ENCODE measurements at places on chromosomes 12 and 14.

GRCh38 chr12:101764051-101764792 is 25.0 kb upstream of the SYCP3 start:
- DNase-seq: peak; percentile 30

DNA sequence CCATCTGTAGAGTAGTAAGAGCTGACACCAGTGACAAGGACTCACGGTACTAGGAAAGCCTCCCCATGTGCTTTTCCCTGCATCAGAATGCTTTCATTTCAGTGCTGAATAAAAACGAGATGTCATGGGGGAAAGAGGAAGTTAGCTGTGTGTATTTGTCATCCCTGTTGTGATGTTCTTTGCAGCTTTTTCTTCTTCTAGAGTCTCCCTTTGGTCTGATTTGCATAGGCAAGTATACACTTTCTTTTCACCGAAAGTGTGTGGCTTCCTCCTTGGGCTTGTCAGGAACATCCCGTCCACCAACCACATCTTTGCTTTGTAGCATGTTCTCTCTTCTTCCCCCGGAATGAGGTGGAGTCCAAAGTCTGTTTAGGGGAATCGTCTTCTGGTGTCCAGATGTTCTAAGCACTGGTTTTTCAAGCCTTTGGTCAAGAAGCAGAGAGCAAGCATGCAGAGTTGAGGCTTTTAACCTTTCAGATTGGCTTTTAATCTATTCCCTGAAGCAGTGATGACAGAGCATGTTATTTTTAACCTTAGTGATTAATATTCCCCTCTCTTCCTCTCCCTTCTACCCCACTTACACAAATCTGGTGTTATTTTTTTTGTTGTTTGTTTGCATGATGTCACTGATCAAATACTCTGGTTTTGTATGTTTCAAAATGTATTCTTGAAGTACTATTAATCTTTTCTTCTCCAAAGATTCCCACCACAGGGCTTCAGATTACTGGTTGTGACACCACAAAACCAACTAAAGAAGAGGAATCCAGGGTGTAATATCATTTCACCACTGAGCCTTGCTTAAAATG is 163.4 kb downstream of the SAMD4A start:
- no peak for DNase-seq

GRCh38 chr12:2624543-2625288 is 170.1 kb upstream of the FKBP4 start:
- DNase-seq: peak; percentile 41

- no peak for DNase-seq
Measured at GRCh38 chr12:24500831-24501230, 448.1 kb downstream of the BCAT1 start.

GRCh38 chr12:91183551-91183950 is 934 bp upstream of the DCN start:
- DNase-seq: no peak

DNA sequence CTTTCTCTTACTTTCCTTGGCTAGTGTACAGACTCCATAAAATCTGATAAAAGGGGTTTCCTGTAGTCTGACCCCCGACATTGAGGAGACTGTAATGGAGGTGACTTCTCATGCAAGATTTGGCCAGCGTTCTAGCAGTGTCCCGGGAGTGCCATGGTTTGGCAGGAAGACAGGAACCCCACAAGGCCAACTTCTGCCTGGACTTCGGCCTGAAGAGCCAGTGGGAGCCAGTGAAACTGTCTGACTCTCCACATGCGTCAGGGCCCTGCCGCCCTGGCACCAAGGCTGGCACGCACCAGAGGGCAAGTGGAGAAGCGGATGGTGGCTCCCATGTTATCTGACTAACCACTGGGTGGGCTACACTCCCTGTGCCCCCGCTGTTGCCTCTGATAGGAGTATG is 70.5 kb downstream of the TMEM260 start:
- no peak for DNase-seq

GRCh38 chr12:96197503-96198272 is 3.5 kb downstream of the ELK3 start:
- DNase-seq: peak; percentile 87

GRCh38 chr14:62645649-62646048 is 399.6 kb downstream of the KCNH5 start:
- DNase-seq: no peak

DNA sequence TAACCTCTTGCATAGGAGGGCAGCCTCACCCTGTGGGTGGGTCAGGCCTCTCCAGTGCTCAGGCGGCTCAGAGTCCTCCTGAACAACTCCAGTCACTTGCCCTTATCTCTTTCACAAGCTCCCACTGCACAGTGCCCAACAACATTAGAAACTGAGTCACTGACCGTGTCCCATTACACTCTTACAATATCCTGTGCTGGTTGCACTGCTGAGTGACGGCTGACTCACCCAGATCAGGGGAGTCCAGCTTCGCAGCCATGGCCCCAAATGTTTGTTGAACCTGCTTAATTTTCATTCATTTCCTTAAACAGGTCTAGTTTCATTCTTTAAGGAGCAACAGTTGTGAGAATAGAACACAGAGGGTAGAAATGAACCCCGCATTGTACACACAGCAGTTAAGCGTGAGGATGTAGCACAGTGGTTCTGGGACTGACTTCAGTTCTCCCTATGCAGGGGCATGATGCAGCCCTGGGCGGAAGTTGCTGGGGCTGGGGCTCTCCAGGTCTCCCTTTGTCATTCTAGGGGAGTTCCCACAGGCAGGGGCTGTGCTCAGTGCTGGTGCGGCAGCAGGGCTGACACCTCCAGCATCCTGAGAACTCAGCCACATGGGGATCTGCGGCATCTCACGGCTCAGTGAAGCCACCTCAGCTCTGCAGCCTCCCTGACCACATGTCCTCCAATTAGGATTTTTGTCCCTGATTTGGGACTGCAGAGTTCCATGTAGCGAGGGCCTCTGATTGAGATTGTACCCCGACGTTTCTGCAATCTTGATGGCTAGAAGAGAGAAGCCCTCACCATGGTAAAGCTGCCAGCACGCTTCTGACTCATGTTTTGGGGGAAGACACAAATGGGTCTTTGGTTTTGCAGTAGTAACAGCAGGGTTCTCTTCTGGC is 16.1 kb downstream of the GPR68 start:
- no peak for DNase-seq

GRCh38 chr12:45887544-45887943 is 102.8 kb downstream of the SCAF11 start:
- no peak for DNase-seq

GRCh38 chr14:34170882-34171281 is 220.0 kb upstream of the EGLN3 start:
- no peak for DNase-seq

- no peak for DNase-seq
Measured at GRCh38 chr12:96247563-96247962, 53.4 kb downstream of the ELK3 start.

GRCh38 chr12:117053050-117053400 is 46.2 kb downstream of the TESC start:
- no peak for DNase-seq

DNA sequence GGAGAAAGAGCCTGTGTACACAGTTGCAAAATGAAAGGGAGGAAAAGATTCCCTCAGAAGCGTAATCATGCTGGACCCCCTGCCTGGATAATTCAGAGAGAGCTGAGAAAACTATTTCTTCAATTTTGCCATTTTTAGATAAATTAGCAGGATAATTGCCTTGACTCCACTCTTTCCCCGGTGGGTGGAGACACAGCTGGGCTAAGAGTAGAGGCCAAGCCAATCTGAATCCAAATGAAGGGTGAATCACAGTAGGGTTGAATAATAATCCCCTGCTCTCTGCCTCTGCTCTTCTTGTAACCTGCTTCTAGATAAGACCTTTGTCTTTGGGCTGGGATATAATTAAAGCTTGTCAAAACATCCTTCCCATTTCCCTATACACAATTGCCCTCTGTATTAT is 150.1 kb downstream of the CAPZA3 start:
- no peak for DNase-seq

DNA sequence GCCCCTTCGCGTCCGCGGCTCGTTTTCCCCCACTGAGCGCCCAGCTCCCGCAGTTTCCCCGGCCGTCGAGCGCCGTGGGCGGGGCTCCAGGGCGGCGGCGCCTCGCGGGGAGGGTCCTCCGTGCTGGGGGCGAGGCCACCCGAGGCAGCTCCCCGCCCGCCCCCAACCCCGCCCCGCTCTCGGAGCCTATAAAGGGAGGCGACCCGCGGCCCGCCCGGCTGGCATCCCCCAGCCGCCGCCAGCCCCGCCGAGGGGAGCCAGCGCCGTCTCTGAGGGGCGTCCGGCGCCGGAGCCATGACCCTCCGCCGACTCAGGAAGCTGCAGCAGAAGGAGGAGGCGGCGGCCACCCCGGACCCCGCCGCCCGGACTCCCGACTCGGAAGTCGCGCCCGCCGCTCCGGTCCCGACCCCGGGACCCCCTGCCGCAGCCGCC is at the start of gene TAMALIN:
Gene TAMALIN, plus strand, starts transcription at position 221 of the 432 bp plus-strand sequence. Its CDS starts 74 bp downstream, at position 295.
- peak; percentile 80 for DNase-seq

- DNase-seq: peak; percentile 43
Measured at GRCh38 chr12:96034621-96035282, 635 bp downstream of the LTA4H start.

GRCh38 chr14:20667957-20668356 is 16.4 kb upstream of the RNASE4 start:
- no peak for DNase-seq

- DNase-seq: no peak
Measured at GRCh38 chr12:61009192-61009591, 1251.0 kb upstream of the USP15 start.

DNA sequence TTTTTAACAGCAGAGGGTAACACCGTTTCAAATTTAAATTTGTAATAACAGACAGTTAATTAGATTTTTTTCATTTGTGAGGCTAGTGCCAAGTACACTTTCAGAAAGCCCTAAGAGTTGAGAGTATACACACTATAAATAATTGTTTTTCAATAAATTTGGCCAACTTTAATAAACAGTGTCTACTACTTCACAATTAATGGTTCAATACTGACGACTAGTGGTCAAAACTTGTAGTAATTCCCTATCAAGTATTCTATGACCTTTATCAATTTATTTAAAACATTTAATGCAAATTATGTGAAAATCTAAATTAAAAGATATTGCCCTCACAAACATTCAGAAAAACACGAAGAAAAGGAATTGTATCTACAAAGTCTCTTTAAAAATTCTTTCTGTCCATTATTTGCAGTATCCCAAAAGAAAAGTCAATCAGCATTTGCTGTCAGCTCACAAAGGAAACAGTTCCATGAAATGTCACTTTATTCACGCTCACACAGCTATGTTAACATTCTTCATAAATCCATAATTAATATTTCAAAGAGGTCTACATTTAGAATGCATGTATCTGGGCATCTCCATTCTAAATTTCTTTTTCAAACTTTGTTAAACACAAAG is 91.2 kb downstream of the CEP128 start:
- DNase-seq: peak; percentile 33

DNA sequence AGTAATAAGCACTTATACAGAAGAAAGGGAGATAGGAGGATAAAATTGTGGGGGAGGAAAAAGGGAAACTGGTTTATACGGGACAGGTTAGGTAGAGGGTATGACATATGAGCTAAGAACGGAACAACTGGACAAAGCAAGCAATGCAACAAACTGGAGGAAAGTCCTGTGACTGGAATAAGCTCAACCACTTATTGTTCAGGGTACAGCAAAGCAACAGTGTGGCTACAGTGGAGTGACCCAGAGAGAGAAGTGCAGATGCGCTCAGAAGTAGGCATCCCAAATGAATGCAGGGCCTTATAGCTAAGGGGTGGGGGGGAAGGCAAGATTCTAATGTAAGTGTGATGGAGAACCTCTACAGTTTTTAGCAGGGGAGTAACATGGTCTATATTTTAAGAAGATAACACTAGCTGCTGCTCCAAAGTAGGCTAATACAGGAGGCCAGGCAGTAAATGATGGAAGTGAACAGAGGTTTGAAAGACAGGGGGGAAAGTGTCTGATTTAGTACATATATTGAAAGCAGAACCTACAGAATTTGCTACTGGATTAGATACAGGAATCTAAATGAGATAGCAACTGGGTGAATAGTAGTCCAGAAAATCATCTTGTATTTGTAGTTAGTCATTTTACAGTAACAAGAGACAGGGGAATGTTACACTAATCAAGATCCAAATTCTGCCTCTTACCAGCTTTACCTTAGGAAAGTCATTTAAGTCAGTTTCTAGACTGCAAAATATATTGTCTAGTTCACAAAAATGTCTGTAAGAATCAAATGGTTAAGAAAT is 3.3 kb downstream of the UBE2N start:
- no peak for DNase-seq

DNA sequence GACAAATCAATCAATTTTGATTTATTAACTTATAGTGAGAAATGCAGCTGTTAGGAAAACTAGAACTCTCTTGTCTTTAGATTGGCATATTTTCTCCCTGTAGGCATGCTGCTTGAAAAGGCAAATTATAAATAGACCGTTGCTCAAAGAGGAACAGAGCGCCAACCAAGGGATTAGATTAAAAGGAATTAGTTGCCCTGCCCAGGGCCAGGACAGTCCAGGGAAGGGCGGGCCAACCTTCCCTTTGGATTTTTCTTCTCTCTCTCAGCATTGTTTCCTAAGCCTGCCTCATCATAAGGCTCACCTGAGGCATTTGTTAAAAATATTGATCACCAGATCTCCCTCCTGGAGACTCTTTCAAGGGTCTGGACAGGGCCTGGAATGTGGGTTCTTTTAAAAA is 8.6 kb downstream of the CIPC start:
- DNase-seq: no peak

DNA sequence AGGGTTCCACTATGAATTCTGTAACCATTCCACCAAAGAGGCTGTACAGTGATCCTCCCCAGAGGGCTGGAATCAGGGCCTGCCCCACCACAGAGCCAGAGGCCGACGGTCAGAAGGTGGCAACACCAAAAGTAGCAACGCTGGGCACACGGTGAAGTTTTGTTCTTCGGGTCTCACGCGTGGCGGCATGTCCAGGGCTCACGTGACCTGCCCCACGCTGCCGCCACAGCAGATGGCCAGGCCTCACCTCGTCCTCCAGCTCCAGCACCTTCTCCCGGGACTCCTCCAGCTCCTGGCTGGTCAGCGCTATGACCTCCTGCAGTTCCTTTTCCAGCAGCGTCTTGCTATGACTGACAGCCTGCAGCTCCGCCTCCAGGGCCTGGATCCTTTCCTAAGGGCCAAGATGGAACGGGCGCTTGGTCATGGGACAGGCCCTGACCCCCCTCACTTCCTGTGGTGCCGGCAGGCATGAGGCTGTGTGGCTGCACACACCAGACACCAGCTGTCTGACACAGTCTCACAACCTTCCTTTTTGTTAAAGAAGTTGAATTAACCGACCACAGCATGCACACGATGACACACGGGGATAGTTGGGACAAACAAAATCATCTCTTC is 22.4 kb upstream of the ANKLE2 start:
- no peak for DNase-seq

DNA sequence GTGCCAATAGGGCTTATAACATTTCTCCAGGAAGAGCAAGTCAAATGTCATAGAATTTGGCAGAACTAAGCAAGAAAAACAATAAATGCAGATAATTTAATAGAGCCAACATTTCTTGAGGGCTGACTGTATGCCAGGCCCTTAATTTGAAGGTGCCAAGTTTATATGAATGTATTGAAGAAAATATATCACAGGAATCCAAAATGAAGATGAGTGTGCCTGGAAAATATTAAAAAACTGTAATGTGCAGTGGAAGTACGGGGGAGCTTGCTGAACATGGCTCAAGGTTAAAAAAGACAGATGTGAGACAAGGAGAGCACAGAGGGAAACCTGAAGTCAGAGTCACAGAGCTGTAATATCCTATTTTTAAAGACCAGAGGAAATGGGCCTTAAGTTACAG is 16.4 kb downstream of the NR1H4 start:
- no peak for DNase-seq

- no peak for DNase-seq
Measured at GRCh38 chr12:53737951-53738405, 10.7 kb upstream of the CALCOCO1 start.

- no peak for DNase-seq
Measured at GRCh38 chr12:56935157-56935556, 949 bp upstream of the SDR9C7 start.

- DNase-seq: no peak
Measured at GRCh38 chr12:25980035-25980434, 21.6 kb downstream of the RASSF8 start.

Measured in cardiac muscle cell (in vitro differentiated cells and primary cell).